ENCODE measurements at places on chromosomes 12 and 14.

- DNase-seq, result no peak
Measured at GRCh38 chr14:94342334-94342934, 19.3 kb upstream of the SERPINA6 start.

DNA sequence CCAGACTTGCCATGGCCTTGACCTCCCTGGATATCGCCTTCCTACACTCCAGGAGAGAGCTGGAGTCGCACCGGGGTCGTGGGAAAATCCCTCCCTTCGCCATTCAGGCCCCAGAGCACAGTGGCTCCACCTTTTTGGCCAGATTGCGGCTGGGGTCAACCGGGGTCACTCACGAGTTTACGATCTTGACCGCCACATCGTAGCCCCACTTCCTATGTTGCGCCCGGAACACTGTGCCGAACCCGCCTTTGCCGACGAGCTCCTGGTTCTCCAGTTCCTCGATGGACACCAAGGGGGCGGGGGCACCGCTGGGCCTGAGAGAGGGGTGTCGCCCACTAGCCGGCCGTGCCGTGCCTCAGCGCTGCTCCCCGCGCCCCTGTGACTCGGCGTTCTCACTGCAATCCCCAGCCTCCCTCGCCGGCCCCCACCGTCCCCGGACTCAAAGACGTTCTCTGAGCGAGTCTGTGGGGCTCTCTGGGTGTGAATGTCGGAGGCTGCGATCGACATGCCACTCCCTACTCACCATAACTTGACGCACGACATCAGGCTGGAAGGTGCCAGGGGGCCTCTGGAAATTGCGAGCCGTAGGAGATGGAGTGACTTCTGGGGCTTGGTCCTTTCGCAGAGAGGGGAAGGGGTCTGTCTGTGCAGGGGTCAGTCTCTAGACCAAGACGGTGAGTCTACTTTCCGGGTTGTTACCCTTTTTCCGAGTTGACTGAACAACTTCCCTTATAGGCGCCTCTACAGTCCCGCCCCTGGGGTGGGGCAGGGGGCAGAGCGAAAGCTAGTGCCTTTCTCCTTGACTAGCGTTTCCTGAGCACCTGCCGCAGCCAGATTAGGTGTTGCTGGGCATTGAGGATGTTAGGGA, at the start of gene RIPK3:
Gene RIPK3, minus strand, starts transcription at position 708 of the 868 bp plus-strand sequence. Its CDS starts 165 bp downstream, at position 543.
- DNase-seq, result no peak

DNA sequence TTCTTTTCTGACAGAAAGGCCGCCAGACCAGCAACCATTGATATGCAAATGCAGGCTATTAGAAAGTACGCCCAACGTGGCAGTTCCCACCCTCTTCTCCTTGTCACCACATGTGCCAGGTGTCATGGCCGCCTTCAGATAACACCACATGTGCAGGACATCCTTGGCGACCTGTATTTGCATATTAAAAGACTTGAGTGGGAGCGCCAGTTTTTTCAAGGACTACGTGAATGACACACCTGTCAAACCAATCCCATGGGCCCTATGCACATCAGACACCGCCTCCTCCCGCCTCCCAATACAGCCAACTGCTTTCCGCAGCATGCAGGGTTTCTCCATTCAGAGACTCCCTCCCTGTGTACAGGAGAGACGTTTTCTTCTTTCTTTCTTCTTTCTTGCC, 318.6 kb upstream of the FAR2 start:
- DNase-seq, result no peak

GRCh38 chr12:22808860-22809259, 183.9 kb downstream of the ETNK1 start:
- DNase-seq, result no peak

DNA sequence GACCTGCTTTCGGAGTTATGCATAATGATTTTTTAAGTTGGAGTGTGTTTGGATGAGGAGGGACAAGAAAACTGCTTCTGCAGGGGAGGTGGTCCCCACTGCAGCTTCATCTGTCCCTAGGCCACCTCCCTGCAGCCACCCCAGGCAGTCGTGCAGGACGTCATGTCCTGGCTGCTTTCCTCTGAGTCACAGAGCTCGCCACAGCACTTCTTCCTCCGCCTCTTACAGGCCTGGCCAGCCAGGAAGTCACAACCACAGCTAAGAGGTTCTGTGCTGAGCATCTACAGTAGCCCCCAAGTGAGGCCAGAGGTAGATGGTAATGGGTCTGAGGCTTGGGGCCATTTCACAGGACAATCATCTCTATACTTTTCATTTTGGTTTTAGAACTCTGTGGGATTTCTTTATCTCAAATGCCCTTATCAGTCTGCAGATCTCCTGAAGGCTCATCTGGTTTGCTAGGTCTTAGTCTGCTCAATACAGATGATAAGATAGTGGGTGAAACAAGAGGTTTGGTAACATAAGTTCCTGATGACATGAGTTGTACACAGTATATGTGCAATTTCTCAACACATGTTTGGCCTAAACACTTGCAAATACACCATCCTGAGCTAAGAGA, 106.4 kb downstream of the ARF6 start:
- no peak for DNase-seq

- DNase-seq, result peak; percentile 51
Measured at GRCh38 chr14:35855876-35856481, 29.8 kb downstream of the BRMS1L start.

- no peak for DNase-seq
Measured at GRCh38 chr12:94707892-94708291, 57.5 kb upstream of the TMCC3 start.

- no peak for DNase-seq
Measured at GRCh38 chr14:66600416-66600815, 92.5 kb downstream of the GPHN start.

DNA sequence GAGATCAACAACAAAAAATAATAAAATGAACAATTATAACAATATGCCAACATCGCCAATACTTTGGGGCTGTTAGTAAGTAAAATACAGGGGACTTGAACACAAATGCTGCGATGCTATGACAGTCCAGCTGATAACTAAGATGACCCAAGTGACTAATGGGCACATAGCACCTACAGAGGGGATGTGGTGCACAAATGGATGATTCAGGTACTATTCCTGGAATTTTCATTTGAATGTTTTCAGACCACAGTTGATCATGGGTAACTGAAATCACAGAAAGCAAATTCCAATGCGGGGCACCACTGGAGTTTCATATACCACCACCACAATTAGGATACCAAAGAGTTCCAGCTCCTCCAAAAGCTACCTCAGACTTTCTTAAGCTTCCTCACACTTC, 82.9 kb downstream of the RCOR1 start:
- no peak for DNase-seq

GRCh38 chr14:105142651-105143450, 25.7 kb downstream of the JAG2 start:
- no peak for DNase-seq

DNA sequence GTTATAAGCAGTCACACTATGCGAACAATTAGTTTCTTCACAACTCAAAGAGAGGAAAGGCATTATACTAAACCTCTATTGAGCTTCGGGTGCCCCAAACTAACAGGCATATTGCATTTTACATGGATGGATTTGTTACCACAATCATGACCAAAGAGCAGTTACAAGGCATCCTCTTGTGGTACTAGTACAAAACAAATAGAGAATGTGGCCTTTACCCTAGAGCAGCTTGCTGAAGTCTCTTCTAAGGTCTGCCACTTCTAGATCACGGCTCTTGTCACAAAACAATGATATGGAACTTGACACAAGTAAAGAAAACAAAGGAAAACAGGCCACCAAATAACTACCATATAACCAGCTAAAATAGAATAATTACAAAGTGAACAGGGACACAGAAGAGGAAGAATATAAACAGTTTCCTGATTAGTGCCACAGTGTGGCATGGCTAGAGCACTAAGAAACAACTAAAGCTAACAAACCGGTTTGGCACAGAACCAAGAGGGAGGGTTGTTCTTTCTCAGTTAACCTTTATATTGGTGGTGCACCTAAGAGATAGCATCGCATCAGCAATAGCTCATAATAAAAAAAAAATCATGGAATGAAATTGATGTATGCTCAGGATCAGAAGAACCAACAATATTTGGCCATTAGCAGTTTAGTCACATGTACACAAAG, 209.7 kb upstream of the ATP2B1 start:
- no peak for DNase-seq

GRCh38 chr14:77478029-77478428, 20.1 kb downstream of the AHSA1 start:
- DNase-seq, result no peak

GRCh38 chr12:31089072-31089471, 15.4 kb downstream of the DDX11 start:
- no peak for DNase-seq

DNA sequence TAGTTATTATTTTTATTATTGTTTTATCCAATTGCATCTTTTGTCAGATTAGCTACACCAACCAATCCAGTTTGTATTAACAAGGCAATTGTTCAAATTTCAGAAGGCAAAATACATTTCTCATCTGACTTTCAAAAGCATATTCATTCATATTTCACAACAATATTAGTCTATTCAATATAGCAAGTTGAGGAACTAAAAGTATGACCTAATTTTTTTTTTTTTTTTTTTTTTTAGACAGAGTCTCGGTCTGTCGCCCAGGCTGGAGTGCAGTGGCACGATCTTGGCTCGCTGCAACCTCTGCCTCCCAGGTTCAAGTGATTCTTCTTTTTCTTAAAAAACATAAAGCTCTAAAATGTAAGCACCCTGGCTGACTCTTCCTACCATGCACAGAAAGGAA, 17.3 kb downstream of the COX14 start:
- DNase-seq, result no peak

GRCh38 chr12:5514016-5514415, 82.1 kb downstream of the NTF3 start:
- no peak for DNase-seq

- DNase-seq, result no peak
Measured at GRCh38 chr14:21780429-21781084, 106.9 kb upstream of the OR4E1 start.

GRCh38 chr12:109703684-109704083, 9.9 kb upstream of the FAM222A start:
- DNase-seq, result no peak

GRCh38 chr12:118689793-118690192, 291.5 kb upstream of the SRRM4 start:
- DNase-seq, result no peak

- DNase-seq, result no peak
Measured at GRCh38 chr12:25269701-25270100, 19.0 kb upstream of the KRAS start.

GRCh38 chr14:76050797-76051392, 65.3 kb downstream of the IFT43 start:
- peak; percentile 66 for DNase-seq

DNA sequence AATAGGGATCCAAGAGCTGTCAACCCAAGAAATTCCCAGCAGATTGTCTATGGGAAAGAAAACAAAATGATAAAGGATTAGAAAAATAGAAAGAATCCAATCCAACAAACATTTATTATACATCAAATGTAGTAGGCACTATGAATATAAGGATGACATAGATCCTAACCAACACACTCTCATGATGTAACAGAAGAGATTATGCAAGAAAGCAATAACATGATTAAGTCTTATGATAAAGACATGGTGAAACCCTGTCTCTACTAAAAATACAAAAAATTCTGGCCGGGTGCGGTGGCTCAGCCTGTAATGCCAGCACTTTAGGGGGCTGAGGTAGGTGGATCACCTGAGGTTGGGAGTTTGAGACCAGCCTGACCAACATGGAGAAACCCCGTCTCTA, 2.7 kb downstream of the MED6 start:
- no peak for DNase-seq

DNA sequence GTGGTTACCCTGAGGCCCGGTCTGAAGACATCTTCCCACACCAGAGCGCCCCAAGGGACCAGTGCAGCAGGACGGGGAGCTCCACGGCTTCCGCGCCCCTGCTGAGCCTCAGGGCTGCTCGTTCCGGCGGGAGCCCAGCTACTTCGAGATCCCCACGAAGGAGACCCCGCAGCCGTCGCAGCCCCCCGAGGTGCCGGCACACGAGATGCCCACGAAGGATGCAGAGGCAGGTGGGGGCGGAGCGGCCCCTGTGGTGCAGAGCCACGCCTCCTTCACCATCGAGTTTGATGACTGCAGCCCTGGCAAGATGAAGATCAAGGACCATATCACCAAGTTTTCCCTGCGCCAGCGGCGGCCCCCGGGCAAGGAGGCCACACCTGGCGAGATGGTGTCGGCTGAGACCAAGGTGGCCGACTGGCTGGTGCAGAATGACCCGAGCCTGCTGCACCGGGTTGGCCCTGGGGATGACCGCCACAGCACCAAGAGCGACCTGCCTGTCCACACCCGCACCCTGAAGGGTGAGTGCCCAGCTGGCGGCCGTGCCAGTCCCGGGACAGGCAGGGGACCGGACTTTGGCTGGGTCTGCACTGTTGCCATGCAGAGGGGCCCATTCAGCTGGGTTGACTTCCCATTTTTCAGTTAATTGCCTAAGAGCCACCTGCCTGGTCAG, 18.1 kb downstream of the CEP170B start:
- no peak for DNase-seq

DNA sequence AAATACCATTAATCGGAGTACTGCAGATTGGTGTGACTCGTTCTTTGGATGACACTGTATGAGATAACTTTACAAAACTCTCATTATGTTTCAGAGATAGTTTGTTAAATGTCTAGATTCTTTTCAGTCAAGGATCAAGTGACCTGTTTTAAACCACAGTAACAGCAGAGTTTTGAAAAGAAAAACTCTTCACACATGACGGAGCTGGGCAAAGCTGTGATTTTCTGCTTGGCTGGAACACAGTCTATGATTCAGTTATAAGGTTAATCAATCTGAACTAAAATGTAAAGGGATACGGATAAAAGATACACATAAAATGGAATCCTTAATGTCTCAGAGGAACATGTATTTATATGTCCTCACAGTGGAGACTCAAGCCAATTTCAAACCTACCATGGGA, 573.2 kb downstream of the PRKD1 start:
- no peak for DNase-seq

DNA sequence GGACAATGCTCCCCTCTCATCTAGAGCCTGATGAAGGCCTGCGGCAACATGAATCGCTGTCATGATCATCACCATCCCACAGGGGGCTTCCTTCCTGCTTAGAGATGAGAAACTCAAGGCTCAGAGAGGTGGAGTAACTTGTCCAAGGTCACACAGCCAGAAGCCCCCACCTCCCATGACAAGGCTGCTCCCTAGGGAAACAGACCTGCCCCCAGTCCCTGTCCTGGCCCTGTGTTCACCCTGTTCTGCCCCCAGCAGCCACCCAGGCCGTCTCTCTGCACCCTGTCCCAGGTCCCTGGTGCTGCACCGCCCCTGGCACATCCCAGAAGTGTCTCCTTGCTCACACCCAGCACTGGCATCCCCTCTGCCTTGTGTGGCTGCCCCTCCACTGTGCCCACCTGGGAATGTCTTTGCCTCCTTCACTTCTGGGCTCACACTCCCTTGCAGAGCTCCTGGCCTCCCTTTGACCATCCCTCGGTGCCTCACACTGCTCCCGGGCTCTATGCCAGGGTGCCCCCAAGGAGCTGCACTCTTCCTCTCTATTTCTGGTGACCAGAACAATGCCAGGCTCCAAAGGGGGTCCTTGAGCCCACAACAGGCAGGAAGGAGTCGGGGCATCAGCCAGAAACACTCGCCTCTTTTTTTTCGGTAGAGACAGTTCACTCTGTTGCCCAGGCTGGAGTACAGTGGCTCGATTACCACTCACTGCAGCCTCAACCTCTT, 70.5 kb downstream of the BCL11B start:
- no peak for DNase-seq

- no peak for DNase-seq
Measured at GRCh38 chr12:50788561-50788960, 24.7 kb downstream of the ATF1 start.

GRCh38 chr12:65668981-65669695, 155.1 kb upstream of the HMGA2 start:
- DNase-seq, result no peak

GRCh38 chr14:105019861-105020814, 745 bp downstream of the CDCA4 start:
- peak; percentile 70 for DNase-seq
